NCI-H2107 (cell line): ENCODE measurements at places on chromosomes 4 and X.
A peak's percentile ranks its signal among the peaks of the same experiment; 100 is the strongest.

GRCh38 chr4:62571494-62571893 lies 1371.4 kb downstream of the ADGRL3 start:
- DNase-seq, result no peak

DNA sequence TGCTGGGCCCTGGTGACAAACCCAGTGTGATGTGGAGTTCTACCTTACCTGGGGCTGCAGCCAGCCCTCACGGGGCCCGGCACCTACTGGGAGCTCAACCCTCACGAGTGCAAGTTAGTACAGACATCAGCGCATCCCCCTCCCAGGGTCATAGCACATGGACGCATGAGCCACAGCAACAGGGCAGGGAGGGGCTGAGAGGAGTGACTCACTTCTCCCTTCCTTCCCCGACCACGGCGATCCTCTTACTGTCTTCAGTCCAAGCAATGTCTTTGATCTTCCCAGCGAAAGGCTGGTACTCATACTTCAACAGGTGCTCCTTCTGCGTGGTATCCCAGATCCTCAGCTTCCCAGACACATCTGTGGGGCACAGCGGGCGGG lies 17.8 kb downstream of the WDR1 start:
- DNase-seq, result no peak

DNA sequence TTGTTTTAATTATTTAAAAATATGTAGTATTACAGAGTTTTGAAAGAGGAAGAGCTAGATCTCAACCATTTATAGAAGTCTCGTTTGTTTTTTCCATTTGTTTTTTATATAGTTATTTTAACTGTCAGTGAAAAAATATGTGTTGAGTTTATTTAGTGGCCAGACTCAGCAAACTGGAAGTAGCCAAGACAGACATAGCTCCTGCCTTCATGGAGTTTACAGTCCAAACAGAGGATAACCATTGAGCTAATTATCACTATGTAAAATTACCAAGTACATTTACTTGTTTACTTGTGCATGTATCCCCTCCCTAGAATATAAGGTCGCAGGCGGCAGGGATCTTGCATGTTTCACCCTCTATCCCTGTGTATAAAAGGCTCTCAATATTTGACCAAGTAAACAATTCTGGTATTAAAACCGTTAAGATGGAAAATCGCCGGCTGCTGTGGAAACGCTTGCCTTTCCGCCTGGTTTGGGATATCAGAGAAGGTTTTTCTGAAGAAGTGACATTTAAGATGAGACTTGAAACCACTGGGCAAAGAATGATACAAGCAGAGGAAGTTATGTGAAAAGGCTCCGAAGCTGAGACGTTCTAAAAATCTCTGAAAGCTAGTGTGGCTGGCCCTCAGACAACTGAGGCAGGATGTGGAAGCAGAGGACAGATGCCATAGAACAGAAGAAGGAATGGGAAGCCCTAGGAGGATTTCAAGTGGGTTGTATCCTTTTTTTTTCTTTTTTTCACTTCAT lies 1.3 kb upstream of the CCNI start:
- DNase-seq, result no peak

- no peak for DNase-seq
These were observed 25.5 kb downstream of the ADGRL3 start for GRCh38 chr4:61225656-61226055.

GRCh38 chrX:120697053-120697452 lies 67.2 kb upstream of the C1GALT1C1 start:
- no peak for DNase-seq

- no peak for DNase-seq
These were observed 91.5 kb upstream of the DHX15 start for GRCh38 chr4:24675721-24676389.

DNA sequence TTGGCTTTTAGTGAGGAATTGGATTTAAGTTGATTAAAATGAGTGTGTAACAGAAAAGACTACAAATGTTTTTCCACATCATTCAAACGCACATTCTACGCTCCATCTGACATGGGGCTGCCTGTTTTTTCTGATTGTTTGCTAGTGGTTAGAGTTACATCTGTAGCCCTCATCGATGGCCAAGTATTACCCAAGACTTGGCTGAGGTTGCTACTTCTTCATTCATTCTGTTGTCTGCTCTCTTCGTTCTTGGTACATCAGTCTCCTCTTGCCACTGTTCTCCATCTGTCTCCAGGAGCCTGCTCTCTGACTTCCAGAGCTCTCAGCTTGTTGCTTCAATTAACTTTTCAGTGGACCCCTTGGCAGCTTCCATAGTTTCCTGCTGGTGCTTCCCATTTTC lies 1844.6 kb upstream of the TENM3 start:
- DNase-seq, result no peak

- no peak for DNase-seq
These were observed 7.5 kb downstream of the TLR10 start for GRCh38 chr4:38775326-38775725.

GRCh38 chr4:140005699-140006098 lies 148.3 kb downstream of the MAML3 start:
- DNase-seq, result no peak

GRCh38 chr4:38092701-38093100 lies 132.5 kb downstream of the PTTG2 start:
- no peak for DNase-seq

DNA sequence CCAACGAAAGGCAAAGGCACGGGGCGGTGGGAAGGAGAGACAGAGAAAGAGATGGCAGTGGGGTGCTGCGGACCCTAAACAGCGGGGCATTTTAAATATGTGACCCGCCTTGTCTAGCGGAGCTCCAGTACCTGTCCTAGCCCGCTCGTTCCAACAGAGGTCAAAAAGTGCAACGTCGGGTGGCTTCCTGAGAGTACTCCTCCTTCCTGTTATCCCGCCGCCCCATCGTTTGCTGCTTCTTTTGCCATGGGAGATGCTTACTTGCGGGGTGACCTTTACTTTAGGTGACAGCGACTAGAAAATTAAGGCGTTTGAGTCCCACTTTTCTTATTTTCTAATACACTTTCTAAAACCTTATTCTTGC lies 735 bp downstream of the NRK start:
- DNase-seq, result no peak

DNA sequence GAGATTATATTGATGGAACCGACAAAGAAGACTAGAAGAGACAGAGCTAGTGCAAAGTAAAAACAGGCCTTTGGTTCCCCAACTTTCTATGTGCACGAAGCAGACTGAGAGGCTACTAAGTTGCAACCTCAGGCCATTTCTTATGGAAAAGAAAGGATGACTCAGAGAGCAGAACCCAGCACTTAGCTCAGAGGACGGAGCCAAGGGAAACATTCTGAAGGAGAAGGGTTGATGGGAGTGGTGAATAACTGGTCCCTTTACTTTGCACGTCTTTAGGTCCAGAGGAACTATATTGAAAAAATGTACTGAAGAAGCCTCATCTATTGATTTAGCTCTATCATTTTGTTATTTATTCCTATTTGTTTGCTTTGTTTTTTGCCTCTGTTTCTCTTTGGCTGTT lies 182.1 kb downstream of the CPE start:
- no peak for DNase-seq

- DNase-seq, result no peak
These were observed 55.5 kb downstream of the WFS1 start for GRCh38 chr4:6324999-6325787.

DNA sequence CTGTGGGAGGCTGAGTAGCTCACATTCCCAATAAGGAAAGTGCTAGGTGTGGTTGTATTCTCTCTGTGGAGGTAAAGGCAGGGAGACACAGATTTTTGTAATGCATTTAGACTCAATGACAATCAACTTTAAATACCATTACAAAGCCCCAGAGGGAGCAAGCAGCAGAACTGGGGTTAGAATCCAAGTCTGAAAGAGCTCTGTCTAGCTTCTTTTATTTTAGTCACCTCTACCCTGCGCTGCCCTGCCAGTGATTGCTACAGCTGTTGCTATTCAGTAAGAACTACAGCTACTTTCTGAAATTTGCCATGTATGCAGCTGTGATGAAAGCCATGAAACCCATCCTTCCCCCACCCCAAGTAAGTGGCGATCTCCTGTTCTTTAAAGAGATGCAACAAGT lies 22.5 kb downstream of the SLC39A8 start:
- no peak for DNase-seq

GRCh38 chrX:17977696-17978095 lies 116.6 kb upstream of the RAI2 start:
- peak; percentile 18 for DNase-seq

GRCh38 chrX:11890836-11891514 lies 132.9 kb downstream of the MSL3 start:
- no peak for DNase-seq

DNA sequence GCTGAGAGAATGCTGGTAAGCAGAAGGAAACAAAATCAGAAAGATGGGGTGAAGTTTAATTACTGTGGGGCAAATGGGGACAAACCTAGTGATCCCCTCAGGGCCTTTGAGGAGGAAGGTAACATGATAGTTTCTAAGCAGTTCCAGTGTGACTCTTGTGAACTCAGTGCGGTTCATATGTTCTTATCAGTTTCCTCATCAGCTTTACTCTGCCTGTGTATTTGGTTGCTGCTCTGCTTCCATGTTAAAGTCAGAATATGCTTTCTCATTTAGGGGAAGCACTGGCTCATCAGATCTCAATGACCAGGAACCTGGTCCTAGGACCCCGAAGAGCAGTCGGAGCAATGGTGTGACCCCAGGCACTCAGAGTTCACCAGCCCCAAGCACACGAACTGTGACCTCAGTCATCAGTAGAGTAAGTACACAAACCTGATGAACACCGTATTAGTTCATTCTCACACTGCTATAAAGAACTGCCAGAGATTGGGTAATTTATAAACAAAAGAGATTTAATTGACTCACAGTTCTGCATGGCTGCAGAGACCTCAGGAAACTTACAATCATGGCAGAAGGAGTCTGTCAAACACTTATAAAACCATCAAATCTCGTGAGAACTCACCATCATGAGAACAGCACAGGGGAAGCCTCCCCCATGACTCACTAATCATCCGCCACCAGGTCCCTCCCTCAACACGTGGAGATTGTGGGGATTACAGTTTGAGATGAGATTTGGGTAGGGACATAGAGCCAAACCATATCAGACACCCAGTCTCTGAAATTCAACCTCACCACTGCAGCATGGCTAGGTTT lies 83.0 kb downstream of the SYTL5 start:
- no peak for DNase-seq

- no peak for DNase-seq
These were observed 67.5 kb upstream of the BMP3 start for GRCh38 chr4:80963051-80963450.

GRCh38 chrX:33831211-33831610 lies 300.9 kb downstream of the FAM47A start:
- DNase-seq, result no peak

GRCh38 chrX:25154168-25154567 lies 138.4 kb upstream of the ARX start:
- no peak for DNase-seq

DNA sequence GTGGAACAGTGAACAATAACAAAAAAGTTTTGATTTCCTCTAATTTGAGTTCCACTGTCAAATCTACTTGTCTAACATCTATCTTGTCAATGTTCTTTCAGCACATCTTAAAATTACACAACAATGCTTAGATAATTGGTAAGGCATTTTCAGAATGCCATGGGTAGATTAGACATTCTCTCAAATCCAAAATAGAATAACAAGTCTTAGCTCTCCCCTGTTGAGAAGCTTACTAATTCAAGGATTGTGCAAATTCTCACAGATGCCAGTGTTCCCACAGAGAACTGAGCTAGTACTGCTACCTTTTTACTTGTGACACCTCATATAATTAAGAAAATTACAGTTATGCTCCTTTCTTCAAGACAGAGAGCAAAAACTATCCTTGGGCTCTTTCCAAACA lies 2442.0 kb downstream of the PCDH7 start:
- DNase-seq, result no peak

DNA sequence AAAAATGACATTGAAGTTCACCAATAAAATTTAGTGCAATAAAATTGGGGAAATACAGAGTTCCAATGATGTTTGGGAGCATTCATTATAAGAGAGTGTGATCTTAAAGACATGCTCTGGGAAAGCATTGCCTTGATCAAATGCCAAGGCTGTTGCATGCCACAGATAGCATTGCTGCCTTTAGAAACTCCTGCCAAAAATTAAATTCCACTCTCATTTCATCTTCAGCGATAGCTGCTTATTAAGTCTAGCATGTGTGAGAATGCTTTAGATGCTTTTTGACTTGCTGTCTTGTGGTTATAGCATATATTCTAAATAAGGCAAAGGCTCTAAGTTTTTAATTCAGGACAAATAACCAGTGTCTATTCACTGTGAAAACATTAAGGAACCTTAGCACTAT lies 49.3 kb downstream of the NPNT start:
- no peak for DNase-seq

DNA sequence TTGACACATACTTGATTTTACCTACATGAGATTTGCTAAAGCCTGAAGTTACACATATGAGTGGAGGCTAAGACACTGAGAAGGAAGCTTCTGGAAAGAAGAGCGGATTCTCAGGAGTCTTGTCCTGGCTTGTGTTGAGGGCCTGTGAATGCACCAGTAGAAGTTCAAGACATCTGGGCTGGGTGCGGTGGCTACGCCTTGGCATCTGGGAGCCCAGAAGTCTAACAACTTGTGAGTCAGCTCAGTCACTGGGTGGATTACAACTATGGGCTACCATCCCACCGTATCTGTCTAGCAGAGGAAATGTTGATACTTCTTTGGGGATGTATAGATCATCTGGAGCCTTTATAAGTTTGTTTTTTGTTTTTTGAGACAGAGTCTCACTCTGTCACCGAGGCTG lies 375.6 kb upstream of the SMIM31 start:
- no peak for DNase-seq
